Activated naive CD4-positive, alpha-beta T cell treated with anti-CD3 and anti-CD28 coated beads, Interleukin-2, amount 10 ng/mL, durations not matched to agents 7 days and 5 days (primary cell): ENCODE measurements at places on chromosomes 11 and 22.

DNA sequence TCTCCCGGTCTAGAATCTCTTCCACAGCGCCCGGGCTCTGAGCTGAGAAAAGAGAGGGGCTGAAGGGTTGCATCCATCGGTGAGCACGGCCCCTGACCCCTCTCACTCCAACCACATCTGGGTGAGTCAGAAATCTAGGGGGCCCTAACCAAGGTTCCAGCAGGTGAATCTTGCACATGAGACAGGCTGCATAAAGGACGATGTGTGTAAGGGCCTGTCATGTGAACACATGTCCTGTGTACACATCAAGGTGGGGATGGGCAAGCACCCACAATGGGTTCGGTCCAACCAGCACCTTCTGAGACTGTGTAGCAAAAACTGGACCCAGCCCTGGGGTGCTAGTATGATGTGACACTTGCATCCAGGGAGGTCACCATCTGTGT is 1.2 kb downstream of the BET1L start:
- no peak for DNase-seq

GRCh38 chr11:6353367-6353987 is 33.2 kb upstream of the CAVIN3 start:
- peak; percentile 64 for DNase-seq

GRCh38 chr11:118241764-118242098 is 10.4 kb downstream of the MPZL3 start:
- DNase-seq, result no peak

DNA sequence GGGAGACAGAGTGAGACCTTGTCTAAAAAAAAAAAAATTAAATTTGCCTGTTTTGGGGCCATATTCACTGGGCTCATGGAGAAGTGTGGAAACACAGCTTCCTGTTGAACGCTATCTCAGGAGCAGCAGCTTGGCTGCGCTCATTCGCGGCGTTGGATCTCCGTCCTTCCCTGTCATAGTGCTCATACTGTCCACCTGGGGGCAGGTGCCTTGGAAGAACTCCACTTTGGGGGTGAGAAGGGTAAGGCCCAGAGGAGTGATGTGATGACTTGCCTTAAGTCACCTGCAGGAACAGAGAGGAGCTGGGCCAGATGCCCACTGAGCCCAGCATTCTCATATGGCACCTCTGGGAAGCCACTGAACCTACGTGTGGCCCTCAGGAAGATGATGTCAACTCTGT is 82.8 kb downstream of the CABIN1 start:
- no peak for DNase-seq

DNA sequence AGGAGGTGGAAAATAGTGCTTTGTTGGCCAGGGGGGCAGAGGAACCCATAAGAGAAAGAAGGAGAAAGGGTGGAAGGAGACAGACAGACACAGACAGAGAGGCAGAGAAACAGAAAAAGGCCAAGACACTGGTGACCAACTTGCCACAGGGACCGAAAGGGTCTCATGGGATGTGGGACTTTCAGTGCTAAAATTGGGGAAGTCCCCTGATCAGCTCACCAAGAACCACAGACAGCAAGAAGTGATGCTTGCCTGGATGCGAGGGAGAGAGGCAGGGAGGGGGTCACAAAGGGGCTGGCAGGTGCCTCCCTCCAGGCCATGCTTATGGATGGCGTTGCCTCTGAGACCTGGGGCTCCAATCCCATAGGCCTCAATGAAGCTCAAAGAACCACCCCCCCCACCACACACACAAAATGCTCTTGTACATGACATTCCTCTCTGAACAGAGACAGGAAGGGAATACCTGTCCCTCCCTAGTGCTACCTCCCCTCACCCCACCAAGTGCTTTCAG is 413.4 kb downstream of the MN1 start:
- DNase-seq, result no peak

DNA sequence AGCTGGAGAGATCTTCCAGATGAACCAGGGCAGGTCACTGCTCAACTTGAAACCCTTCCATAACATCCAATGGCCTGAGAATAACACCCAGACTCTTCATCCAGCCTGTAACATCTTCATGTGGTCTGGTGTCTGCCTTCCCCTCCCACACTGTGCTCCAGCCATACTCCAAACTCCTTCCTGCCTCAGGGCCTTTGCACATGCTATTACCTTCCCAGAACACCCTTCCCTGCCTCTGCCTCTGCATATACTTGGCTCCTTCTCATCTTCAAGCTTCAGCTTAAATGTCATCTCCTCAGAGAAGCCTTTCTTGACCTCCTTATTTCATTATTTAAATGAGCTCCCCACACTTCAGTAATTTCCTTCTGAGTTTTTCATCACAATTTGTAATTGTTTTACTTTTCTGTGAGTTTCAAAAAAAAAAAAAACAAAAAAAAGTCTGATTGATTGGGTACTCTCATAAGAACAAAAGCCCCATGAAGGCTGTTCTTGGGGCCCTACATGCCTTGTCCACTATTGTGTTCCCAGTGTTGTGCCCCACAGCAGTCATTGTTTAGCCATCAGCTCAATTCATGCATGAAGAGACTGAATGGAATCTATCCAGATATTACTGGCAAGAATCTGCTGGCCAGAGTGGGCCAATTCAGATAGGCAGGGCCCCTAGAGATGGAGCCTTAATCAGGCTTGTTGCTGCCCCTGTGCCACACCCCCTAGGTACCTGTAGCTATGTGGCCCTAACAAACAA is 22.1 kb downstream of the LMO1 start:
- DNase-seq, result no peak

GRCh38 chr22:47289336-47289985 is 527.0 kb downstream of the TBC1D22A start:
- no peak for DNase-seq

DNA sequence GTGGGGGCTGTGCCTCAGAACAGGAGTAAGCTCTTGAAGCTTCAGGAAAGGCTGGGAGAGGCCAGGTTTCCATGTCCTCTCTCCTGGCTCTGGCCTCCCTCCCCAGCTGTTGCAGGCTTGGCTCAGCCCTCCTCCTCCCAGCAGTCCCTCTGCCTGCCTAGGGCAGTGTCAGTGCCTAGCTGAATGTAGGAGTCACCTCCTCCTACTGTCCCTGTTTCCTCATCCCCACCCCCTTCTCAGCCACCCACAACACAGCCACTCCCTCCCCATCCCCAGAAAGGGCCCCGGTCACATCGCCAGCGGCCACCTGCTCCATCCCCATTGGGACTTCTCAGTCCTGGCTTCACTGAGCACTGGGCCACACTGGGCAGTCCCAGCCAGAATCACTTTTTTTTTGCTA is 2.9 kb upstream of the FBLN1 start:
- DNase-seq, result no peak

- DNase-seq, result no peak
These were observed 28.1 kb upstream of the VPREB1 start for GRCh38 chr22:22216450-22216959.

GRCh38 chr11:25910086-25910485 is 421.8 kb upstream of the ANO3 start:
- no peak for DNase-seq

GRCh38 chr22:48855593-48856307 is 971.9 kb downstream of the BRD1 start:
- no peak for DNase-seq

DNA sequence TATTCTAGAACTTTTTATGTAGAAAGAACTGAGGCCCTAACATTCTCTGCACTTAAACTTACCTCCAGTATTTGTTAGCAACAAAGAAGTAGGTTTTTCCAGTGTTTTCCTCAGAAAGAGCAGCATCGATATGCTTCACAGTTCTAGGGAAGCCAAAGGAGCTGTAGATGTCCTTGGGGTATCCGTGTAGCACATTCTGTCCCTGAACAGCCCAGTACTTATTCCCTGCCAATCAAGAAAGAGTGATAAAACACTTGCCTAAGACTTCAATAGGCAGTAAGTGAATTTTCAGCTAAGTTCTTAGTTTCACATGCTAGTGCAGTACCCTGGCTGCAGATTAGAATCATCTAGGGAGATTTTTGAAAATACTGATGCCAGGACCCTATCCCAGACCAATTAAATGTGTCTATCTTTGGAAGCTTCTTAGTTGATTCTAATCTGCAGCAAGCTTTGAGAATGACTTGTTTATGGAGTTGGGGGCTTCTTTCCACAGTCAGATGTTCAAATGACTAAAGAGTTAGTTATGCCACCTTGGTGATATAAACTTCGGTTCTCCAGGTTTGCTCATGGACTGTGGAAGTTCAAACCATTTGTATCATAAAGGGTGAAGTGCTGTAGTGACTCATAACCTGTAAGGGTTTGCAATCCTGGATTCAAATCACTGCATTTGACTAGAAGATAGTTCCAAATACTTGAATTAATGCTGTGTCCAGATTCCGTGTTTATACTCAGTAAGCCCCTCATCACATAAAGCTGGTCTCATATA is 6.5 kb downstream of the MMP1 start:
- no peak for DNase-seq

GRCh38 chr22:20985720-20986119 is 3.6 kb downstream of the LZTR1 start:
- DNase-seq, result no peak
